ENCODE measurements at places on chromosomes 13 and 19.

- no peak for DNase-seq
These were observed 3.3 kb downstream of the CSNK1G2 start for GRCh38 chr19:1944088-1944915.

DNA sequence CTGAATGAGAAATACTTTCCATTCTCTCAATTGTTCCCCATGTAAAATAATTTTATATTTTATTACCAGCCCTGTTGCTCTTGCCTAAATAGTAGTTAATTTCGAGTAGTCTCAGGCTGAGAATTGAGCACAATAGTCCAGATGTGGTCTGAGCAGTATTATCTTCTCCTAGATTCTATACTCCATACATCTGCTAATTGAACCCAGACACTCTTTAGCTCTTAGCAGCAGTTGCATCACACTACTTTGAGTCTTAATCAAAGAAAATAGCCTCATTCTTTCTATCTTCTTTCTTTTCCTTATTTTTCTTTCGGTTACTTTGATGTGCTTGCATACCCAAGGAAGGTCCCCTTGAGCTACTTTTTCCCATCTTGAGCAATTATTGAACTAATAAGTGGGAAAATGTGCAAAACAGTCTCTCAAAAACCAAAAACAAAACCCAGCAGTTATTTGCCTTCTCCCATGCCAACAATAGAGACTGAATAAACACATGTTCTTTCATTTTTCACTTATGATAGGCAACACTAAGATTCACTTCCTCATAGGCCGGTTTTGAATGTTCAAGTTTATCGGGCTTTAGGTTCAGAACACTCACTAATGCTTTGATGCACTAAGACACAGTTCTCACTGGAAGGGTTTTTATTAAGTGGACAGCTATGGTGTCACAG is 204.5 kb downstream of the POU4F1 start:
- no peak for DNase-seq

GRCh38 chr19:49084206-49085019 is 838 bp upstream of the SNRNP70 start:
- no peak for DNase-seq

GRCh38 chr13:106088085-106088484 is 447.4 kb downstream of the EFNB2 start:
- DNase-seq = no peak

DNA sequence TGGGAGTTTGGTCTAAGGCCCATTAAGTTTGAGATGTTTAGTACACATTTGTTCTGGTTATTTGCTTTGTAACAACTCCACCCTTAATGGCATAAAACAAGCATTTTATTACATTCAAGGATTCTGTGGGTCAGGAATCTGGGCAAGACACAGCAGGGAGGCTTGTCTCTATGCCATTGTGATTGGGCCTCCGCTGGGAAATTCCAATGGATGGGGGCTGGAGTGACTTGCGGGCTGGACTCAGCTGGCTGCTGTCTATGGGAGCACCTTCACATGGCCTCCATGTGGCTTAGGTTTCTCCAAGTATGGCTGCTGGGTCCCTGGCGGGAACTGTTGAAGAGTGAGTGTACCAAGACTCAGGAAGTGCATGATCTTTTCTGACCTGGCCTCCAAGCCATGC is 159.0 kb downstream of the PAN3 start:
- no peak for DNase-seq

DNA sequence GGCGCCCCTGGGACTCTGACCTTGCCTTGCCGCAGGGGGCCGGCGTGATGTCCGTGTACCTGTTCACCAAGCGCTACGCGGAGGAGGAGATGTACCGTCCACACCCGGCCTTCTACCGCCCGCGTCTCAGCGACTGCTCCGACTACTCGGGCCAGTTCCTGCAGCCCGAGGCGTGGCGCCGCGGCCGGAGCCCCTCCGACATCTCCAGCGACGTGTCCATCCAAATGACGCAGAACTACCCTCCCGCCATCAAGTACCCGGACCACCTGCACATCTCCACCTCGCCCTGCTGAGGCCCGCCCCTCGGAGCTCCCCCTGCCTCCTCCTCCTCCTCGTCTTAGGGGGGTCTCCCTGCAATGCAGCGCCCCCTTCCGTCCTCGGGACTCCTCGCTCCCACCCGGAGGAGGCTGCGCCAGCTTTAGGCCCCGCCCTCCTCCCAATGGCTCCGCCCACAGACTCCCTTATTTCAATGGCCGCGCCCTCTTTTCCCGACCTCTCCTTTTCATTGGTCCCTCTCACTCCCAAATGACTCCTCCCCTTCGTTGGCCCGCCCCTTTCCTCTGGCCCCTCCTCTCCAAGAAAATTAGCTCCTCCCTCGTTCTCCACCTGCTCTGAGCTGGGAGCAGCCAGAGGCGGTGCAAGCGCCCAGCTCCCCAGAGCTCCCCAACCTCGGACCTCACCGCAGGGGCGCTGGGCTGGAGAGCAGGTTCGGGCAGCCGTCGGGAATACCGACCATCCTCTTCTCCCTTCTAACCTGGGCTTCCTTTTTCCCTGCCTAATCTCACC is 20.5 kb upstream of the CACNG8 start:
- no peak for DNase-seq

GRCh38 chr13:103328899-103329298 is 262.7 kb upstream of the SLC10A2 start:
- no peak for DNase-seq

DNA sequence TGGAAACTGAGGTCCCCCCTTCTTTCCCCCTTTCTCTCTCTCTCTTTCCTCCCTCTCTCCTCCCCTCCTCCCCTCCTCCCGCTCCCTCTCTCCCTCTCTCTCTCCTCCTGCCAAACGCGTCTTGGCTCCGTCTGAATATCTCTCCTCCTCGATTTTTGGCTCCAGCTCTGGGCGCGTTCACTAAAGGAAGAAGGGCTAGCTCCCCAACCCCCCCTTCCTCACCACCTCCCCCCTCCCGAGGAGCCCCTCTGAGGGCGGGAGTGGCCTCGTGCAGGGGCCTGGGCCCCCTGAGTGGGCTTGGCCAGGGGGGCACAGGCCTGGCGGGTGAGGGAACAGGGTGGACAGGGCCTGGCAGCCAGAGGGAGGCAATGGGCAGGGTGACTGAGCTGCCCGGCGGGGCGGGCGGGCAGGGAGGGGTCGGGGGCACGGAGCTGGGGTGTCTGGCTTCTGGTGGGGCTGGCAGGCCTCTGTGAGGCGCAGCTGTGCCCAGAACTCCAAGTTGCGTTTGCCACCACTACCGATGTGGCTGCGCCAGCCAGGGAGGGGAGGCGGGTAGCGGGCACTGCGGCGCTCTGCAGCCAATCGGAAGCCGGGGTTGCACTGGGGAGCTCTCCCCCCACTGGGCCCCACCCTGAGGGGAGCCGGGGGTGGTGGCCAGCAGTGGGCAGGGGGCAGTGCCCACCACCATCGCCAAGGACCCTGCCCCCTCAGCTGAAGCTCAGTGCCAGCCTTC is 7.1 kb downstream of the NFIX start:
- DNase-seq = no peak

DNA sequence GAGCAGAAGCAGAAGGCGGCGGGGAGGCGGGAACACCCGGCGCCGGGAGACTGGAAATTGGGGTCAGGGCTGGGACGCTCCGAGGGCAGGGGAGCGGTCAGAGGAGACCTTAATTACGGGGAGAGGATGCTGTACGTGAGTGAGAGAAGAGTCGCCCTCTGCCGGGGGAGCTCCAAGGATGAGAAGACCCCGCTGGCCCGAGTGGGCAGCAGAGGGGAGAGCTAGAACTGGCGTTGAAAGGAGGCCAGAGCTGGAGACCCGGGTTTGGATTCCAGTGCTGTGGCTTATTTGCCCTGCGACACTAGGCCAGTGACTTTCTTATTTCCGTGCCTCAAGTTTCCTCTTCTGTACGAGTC is 536 bp downstream of the FAM32A start:
- peak; percentile 38 for DNase-seq

GRCh38 chr19:28426730-28427225 is 786.2 kb downstream of the UQCRFS1 start:
- no peak for DNase-seq

DNA sequence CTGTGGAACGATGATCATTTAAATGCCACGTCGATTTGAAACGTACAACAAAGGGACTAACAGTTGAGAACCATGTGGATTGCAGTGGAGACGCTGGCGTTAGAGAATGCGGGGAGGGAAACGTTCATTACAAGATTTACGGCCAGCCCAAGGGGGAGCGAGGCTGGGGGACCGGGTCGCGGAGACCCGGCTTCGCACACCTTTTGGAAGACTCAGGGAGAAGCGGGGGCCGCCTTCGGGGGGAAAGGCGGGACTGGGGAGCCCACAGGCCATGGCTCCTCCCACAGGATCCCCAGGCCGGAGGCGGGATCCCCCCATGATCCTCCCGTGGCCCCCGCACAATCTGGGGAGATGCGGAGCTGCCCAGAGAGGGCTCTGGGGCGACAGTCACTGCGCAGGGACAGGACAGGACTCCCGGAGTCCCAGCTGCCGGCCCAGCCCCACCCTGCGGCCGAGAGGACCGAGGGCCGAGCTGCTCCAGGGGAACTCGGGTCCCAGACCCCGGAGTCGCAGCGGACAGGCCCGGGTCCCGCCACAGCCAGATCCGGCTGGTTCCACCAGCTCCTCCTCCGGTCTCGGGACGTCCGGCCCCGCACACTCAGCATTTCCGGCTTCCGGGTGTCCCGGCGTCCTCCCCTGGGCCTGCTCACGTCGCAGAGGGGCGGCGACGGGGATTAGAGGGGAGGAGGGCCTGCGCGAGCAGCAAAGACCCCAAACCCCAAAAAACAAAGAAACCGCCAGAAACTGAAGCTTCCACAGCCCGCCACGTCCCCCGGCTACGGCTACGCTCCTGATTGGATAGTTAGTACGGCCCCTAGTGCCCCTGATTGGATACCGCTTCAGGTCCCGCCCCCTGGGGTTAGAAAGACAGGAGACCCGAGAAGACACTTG is 21.1 kb upstream of the OR10H1 start:
- DNase-seq = peak; percentile 94

DNA sequence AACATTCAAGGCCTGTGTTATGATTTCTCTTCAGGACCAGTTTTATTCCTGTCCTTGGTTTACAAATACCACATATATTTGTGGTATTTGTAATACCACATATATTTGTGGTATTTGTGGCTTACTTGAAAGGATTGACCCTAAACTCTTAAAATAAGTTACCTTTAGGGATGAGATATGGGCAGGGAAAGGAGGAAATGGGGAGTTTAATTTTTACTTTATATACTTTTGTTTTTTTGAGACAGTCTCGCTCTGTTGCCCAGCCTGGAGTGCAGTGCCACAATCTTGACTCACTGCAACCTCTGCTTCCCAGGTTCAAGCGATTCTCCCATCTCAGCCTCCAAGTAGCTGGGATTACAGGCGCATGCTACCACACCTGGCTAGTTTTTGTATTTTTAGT is 2.3 kb upstream of the TGDS start:
- DNase-seq = no peak

GRCh38 chr13:51397262-51397941 is 55.4 kb downstream of the INTS6 start:
- no peak for DNase-seq

DNA sequence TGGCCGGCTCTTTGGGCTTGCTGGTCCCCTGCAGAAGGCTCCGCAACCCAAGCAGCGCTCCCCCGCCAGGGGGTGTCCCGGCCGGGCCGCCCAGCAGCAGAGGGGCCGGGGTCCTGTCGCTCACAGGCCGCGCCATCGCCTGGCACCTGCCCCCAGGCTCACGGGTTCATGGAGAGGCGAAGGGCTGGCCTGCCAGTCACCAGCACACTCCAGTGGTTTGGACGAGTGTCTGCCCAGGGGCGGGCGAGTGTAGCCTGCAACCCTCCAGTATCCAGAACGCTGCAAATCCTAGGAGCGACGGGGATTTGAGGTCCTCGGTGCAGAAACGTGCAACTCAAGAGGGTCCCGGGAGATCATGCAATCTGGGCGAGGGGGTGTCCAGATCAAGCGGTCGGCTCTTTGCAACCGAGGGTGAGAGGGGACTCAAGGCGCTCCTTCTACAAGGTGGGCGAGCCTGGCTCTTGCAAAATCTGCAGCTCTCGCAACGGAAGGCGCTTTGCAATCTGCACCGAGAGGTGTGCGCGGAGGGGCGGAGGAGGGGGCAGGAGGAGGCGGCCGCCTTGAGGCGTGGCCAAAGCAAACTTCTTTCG is at the start of gene DBP:
TSS of gene DBP (minus strand) at position 521 of the 590 bp plus-strand sequence. CDS start at position 136, 385 bp downstream.
- DNase-seq = no peak

DNA sequence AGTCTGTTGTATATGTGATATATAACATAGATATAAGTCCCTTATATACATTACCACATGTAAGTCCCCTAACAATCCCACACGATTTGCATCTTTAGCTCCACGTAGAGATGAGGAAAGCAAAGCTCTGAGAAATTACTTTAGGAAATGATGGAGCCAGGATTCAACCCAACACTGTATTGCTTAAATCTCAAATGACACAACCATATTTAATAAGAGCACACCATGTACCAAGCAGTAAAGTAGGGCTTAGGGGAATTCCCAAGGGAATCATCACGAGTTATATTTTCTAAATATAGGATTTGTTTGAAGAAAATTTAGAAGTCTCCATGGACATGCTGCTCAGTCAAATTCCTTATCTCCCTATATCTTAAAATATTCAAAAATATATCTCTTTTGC is 61.3 kb upstream of the POMP start:
- DNase-seq = no peak

DNA sequence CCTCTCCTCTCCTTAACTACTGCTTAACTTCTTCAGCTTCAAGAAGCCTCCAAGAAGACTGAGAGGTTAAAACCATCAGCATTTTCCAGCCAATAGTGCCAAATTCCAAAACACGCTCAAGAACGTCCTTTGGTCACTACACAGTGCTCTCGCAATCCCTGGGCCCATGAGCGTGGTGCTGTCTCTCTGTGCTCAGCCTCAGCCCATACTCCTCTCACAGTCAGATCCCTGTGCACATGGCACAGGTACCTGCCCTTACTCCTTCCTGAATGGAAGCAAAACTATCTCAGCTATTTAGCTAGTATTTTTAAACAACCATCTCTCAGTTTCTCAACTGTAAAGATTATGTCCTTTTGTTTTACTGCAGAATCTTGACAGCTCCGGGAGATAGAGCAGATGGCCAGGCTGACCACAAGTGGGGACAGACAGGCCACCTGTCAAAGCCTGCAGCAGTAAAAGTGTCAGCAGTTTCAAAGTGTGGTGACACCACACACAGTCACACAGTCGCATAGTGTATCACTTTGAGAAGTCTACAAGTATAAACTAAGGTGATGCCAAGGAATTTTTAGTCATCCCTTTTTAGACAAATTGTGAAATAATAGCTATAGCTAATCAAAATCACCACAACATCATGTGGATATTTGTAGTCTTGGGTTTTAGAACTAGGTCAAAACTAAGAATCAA is 35.7 kb downstream of the DZIP1 start:
- DNase-seq = no peak

DNA sequence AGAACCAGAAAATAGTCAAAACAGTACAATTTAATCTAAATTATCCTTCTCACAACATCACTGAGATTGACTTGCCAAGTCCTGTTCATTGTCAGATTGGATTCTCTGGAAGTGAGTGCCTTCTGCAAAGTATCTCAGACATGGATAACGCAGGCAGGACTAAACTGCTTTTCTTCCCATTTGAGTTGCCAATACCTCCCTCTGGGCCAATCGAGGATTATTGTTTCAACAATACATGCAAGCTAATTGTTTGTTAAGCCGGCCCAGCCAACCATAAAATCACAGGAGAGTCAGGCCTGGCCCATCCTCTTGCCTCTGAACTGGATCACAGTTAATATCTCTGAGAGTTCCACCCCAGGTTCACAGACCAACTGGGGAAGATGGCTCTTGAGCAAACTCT is 240.0 kb downstream of the ENOX1 start:
- no peak for DNase-seq
